ENCODE measurements at places on chromosomes 13 and 19.

DNA sequence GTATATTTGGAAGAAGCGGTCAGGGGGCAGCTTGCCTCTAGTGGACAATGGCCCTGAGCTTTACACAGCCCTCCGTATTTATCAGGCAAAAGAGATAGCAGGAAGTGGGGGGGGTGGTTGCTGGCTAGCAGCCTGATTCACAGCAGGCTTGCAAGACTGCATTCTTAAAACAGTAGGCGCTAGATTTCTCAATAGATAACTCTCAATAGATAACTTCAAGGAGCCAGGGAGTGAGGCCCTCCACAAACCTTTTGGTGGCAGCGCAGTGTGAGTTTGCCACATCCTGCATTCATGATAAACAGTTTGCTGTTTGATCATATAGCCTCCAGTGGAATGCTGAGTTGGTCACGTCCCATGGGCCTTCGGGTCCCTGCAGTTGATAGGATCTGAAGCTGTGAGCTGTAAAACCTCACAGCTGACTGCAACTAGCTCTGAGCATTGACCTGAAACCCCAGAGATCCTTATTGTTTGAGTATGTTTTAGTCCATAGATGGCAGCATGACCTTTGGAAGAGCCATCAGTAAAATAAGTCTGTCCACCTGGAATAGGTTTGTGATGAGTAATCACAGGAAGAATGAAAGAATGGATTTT is 12.2 kb downstream of the FPR3 start:
- DNase-seq: no peak

GRCh38 chr19:18851673-18852325 is 20.0 kb downstream of the UPF1 start:
- no peak for DNase-seq

- no peak for DNase-seq
These were observed 37.3 kb downstream of the COL4A1 start for GRCh38 chr13:110269509-110270185.

GRCh38 chr13:44300895-44301638 is 72.6 kb upstream of the SERP2 start:
- DNase-seq: peak; percentile 95

DNA sequence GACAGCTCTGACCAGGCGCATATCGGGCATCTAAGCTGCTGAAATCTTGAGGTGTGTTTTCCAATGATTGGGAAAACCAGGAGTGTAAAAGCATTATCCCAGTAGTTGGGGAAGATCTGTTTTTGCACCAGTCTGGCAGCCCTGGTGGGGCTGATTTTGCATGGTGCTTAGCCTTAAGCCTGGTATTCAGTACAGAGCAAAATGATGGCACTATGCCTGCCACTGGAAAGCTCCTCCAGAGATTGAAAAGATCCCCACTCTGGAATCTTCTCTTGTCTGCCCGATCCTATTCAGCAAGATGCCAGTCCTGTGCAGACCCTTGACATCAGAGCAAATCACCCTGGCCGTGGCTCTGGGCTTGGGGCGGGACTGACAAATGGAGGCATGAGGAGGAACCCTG is 44.7 kb upstream of the SIAH3 start:
- DNase-seq: no peak

- no peak for DNase-seq
These were observed 185.6 kb upstream of the STARD13 start for GRCh38 chr13:33471204-33471603.

DNA sequence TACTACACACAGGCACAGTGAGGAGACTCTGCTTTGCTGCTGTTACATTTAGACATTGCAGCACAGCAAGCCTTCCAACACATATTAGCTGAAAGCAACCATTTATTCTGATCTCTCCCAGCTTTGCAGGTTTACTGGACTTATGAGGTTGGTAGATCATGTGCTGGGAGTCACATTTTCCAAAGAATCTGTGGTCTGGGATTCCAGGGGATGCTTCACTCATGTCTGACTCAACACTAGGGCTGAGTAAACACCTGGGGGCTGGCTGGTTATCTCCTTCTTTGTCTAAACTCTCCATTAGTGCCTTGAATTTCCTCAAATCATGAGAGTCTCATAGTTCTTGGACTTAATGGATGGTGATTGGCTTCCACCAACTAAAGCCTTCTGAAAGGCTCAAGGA is 5.4 kb upstream of the LGALS13 start:
- no peak for DNase-seq

GRCh38 chr19:16125737-16126495 is 14.2 kb downstream of the RAB8A start:
- DNase-seq: no peak

DNA sequence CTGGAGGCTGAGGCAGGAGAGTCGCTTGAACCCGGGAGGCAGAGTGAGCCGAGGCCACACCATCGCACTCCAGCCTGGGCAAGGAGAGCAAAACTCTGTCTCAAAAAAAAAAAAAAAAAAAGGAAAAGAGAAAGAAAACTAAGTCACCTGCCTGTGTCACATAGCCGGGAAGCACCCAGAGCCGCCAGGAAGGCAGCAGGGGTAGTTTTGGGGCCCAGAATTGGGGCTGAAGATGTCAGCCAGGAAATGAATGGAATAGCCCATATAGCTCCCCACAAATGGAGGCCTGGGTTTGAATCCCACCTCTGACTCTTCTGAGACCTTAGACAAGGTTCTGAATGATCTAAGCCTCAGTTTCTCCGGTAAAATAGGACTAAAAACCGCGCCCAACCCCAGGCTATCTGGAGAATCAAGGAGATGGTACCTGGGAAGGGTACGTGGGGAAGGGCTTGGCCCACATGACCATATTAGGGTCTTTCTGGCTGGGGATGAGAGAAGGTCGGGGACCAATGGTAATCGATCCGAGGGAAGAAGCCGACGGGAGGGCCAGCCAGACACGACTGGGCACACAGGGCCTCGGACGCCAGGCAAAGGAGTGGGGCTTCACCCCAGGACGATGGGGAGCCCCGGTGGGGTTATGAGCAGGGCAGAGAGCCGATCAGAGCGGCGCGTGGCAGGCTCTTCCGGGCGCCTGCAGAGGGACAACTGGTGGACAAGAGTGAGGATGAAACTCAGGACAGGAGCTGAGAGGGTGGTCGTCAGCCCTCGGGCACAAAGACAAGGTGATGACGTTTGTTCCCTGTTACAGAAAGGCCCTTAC is 14.4 kb downstream of the CCDC124 start:
- no peak for DNase-seq

DNA sequence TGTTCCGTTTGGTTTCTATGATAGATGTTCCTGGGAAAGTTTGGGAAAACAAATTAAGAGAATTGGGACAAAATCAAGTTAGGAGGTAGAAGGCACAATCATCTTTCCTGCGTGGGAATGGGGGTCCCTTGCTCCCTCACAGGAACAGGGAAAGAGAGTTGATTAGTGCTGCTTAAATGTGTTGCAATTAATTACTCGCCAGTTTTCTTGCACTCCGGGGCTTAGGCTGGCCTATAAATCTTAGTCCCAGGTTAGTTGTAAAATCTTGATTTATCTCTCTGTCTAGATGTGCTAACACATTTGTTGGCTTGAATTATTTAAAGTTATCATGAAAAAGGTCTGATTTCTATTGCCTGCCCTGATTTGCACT is 10.1 kb downstream of the B3GLCT start:
- no peak for DNase-seq

DNA sequence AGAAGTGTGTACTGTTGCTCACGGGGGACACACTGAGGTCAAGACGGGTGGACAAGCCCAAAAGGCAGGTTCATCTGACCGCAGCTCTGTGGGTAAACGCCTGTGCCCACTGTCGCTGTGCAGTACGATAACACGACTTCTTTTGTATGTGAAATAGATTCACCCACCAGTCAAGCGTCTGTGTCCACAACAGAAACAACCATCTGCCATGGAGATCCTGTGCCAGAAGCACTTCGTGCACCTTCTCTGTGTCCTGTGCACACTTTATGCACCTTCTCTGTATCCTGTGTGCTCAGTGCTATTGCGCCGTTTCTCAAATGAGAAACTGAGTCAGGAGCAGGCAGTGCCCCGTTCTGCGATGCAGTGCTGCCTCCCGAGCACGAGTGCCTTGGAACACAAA is 138.9 kb downstream of the ATP11A start:
- DNase-seq: no peak

- no peak for DNase-seq
These were observed 36.7 kb downstream of the CAPN12 start for GRCh38 chr19:38707512-38708114.

DNA sequence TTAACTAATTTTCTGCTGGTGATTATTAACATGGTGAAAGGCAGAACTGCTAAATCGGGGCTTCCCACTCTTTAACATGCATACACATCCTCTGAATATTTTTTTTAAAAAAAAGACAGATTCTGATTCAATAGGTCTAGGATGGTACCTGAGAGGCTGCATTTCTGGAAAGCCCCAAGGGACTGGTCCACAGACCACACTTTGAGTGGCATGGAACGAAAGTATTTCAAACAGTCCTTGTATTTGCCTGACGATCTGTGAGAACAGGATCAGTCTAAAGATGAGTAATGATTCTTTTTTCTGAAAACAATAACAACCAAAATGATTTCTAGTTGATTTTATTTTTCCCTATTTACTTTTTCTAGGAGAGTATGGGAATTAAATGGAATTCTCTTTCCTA is 16.7 kb upstream of the SPART start:
- no peak for DNase-seq

DNA sequence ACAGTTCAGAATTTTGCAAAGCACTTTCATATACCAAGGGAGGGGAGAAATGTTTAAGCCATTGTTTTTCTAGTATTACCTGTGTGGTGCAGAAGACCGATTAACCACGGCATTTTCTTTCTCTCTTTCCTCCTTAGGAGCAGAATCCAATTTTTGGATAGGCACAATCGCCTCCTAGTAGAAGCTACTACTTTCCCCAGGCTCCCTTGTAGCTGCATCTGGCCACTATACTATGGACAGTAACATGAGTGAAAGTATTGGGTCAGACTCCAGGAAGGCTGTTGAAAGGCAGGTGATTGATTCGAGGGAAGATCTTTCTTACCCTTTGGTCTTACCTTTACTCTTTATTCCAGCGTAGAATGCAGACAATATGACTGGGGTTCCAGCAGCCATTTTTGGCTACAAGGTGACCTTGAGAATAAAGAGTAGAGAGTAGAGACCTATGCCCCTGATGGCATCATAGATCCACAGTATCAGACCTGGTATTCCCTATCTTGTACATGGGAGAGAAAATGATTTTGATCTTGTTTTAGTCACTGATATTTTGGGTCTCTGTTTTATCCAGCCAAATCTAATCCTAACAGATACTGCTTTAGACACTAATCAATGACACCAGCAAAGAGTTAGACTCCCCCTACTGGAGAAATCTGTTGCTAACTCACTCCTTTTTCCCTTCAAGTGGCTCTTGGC is 77.0 kb downstream of the LRRC63 start:
- no peak for DNase-seq

GRCh38 chr13:89372193-89372592 is 1701.0 kb downstream of the SLITRK5 start:
- no peak for DNase-seq

Measured in foreskin keratinocyte (primary cell).